ENCODE measurements at places on chromosomes 6 and 20. TPM values are rescaled to one million over a fixed set of nuclear protein-coding genes. Genes with fewer than 3 reads are reported as not detected.

The CHRNA4 gene
- 0.45 TPM for polyA plus RNA-seq

The GSTA3 gene
- polyA plus RNA-seq = 0.12 TPM

The VSX1 gene
- 0.03 TPM for polyA plus RNA-seq

The ESR1 gene
- polyA plus RNA-seq = 0.63 TPM

GRCh38 chr6:135002974-135003703 lies 51.5 kb downstream of the HBS1L start:
- no peak for DNase-seq

DNA sequence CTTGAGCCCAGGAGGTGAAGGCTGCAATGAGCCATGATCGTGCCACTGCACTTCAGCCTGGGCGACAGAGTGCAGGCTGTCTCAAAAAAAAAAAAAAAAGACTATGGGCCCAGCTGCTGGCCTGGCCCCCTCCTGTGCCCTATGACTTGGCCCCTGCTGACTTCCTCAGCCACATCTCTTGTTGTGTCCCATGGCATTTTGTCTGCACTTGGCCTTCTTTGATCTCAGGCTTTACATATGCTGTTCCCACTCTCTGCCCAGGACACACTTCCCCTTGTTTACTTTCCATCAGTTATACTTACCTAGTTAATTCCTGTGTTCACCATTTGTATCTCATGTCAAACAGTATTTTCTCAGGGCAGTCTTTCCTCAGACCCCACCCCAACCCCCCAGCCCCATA lies 44.5 kb downstream of the RPRD1B start:
- no peak for DNase-seq

DNA sequence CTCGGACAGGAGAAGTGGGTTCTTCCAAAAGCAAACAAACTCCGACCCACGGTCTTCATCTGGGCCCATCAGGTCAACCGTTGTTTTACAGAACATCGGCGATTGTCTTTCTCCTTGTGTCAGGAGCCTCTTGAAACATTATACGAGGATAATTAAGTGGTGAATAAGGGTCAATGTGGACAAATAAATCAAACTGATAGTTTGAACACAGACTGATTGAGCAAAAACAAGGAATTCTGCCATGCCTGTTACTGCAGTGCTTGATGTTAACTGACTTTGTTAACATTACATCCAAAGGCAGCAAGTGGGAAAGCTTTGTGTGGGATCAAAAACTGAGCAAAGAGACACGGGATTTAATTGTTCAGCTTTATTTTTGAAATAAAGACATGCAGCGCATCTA lies 101.1 kb upstream of the IFNGR1 start:
- no peak for DNase-seq

- DNase-seq = peak; percentile 85
These were observed 641 bp downstream of the TEAD3 start for GRCh38 chr6:35496036-35496840.

- no peak for DNase-seq
These were observed 31.3 kb downstream of the RARS2 start for GRCh38 chr6:87558446-87558845.

- no peak for DNase-seq
These were observed 4.0 kb upstream of the OSBPL2 start for GRCh38 chr20:62234339-62234738.

- no peak for DNase-seq
These were observed 16.8 kb downstream of the LAMA4 start for GRCh38 chr6:112237595-112237994.

GRCh38 chr6:35691027-35691824 lies 2.5 kb upstream of the FKBP5 start:
- no peak for DNase-seq

DNA sequence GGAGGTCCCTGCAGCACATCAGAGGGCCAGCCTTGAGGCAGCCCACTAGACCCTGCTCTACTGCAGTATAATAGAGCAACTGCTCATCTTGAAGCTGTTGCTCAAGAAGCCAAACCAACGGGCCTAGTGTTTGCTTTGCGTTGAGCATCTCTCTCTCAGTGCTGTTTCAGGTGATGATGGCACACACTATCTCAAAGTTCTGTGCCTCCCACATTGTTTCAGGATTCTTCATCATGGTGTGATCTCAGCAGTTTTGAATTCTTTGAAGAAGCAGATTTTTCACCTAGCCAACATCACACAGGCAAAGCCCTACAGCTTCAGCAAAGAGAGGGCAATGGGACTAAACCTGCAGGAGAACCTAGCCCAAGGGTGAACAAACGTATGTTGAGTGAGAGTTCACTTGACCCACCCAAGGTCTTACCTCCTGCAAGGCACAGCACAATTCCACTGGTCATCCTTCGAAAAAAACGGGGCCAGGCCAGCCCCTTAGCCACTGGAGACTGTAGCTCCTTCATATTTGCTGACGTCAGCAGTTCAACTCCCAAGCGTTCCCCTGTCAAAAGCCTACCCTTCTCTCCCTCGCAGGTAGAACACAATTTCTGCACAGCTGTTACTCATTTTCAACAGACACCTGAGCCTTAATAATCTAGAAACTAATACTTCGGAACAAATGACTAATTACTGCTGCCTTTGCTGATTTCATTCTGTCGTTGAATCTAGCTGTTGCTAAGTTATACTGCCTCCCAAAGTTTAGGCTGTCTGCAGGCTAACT lies 15.8 kb downstream of the MYB start:
- no peak for DNase-seq

DNA sequence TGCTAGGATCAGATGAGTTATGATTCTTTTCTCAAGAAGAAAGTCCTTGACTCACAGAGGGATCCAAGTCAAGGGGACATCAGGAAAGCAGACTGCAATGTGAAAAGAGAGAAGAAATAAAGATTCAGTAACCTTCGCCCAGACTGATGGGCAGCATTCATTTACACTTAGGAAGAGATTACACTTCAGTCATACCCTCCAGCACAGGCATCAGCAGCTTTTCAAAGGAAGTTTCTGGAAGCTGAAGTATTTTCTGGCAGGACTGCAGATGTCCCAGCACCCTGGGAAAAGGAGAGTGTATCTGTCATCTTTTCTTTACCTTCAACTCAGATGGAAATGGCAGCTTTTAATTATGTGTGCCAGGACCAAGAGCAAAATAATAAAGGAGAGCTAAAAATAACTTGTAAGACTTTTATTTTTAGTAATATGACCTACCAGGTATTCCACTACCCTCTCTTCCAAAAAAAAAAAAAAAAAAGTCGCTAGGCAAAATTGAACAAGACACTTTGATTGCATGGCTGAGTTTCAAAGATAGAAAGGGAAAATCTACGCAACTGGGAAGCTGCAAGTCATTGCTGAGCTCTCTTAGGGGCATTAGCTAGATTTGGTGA lies 712.1 kb downstream of the EPM2A start:
- DNase-seq = no peak

All from large intestine (tissue), 12 donors.